ENCODE measurements at places on chromosomes 4 and X. TPM values are rescaled to one million over a fixed set of nuclear protein-coding genes. Genes with fewer than 3 reads are reported as not detected.

DNA sequence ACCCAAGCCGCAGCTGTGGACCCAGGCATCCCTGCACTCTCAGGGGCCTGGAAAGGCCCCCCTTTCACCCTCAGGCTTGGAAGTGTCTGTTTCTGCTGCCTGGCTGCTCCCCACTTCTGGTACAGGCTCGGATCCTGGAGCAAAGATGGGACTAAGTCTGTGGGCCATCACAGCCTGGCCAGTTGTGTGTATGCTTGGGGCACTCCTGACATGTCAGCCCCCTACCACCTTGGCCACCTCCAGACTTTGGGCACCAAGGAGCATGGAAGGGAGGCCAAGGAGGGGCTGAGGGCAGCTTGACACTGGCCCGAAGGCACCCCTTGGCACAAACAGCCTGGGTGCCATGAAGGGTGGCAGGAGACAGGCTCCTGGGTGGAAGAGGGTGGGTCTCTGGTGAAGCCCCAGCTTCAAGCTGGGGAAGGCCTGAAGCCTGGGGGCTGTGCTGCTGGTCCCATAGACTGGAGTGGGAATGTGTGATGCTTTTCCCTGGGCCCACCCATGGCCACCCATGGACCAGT is 799.4 kb upstream of the AGA start:
- no peak for DNase-seq
- H3K4me1 ChIP-seq: no peaks in the 10 kb centered on the region
- no peaks in the 10 kb centered on the region for H3K27me3 ChIP-seq
- no peak overlapping the region for H3K27ac ChIP-seq
- H3K4me3 ChIP-seq: no peak overlapping the region
- no peaks in the 10 kb centered on the region for H3K36me3 ChIP-seq

- no peaks in the 10 kb centered on the region for H3K27me3 ChIP-seq
- H3K36me3 ChIP-seq: no peaks in the 10 kb centered on the region
- DNase-seq: no peak
- H3K4me3 ChIP-seq: no peak overlapping the region
These were observed 627.0 kb downstream of the BCOR start for GRCh38 chrX:39470588-39471407.

- H3K4me1 ChIP-seq: no peaks in the 10 kb centered on the region
- H3K27ac ChIP-seq: no peak overlapping the region
- peaks cover 44% of the 10 kb centered on the region for H3K36me3 ChIP-seq
- no peaks in the 10 kb centered on the region for H3K27me3 ChIP-seq
- DNase-seq: no peak
These were observed 177.2 kb downstream of the ARAP2 start for GRCh38 chr4:36067116-36067515.

GRCh38 chrX:22742174-22742573 is 257.6 kb upstream of the DDX53 start:
- H3K27ac ChIP-seq: no peak overlapping the region
- H3K4me3 ChIP-seq: no peak overlapping the region
- H3K36me3 ChIP-seq: no peaks in the 10 kb centered on the region
- no peaks in the 10 kb centered on the region for H3K4me1 ChIP-seq

- H3K4me1 ChIP-seq: no peaks in the 10 kb centered on the region
- no peak overlapping the region for H3K4me3 ChIP-seq
- H3K27ac ChIP-seq: no peak overlapping the region
- no peaks in the 10 kb centered on the region for H3K36me3 ChIP-seq
- peaks cover 2% of the 10 kb centered on the region for H3K27me3 ChIP-seq
These were observed 30.8 kb downstream of the ASB5 start for GRCh38 chr4:176238157-176238610.

DNA sequence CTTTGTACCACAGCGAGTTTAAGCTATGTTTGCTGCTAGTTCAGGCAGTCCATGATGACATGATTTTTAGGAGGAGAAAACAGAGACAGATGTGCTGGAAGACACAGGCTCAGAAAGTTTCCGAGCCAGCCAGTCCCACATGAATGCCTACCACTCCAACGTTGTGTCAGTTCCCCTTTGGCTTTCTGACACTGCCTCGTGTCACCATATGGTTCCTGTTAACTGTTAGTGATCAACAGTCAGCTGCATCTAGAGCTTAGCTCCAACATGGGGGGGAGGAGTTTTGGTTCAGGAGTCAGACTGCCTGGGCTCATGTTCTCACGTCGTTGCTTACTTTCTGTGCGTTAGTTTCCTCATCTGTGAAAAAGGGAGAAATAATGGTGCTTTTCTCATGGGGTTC is 343.7 kb downstream of the MID1IP1 start:
- no peak for DNase-seq
- no peaks in the 10 kb centered on the region for H3K36me3 ChIP-seq
- H3K4me1 ChIP-seq: peaks cover 5% of the 10 kb centered on the region
- no peaks in the 10 kb centered on the region for H3K27me3 ChIP-seq
- H3K4me3 ChIP-seq: no peak overlapping the region

DNA sequence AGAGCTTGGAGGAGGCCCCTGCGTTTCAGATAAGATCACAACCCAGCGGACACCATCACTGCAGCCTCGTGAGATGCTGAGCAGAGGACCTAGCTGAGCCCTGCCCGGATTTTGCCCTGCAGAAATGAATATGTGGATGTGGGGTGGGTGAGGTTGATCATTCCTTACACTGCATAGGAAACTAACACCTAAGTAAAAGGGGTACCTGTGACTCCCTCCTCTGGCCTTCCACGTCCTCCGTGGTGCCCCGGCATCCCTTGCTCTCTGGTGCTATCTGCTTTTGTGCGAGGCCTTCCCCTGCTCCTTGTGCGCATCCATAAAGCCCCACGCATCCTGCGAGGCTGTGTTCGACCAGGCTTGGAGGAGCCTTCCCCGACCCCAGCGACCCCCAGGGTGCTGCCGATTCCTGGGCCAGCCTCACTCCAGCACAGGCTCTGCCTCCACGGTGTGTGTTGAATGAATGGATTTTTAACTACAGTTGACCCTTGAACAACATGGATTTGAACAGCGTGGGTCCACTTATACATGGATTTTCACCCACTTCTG is 25.6 kb upstream of the GPR78 start:
- no peak overlapping the region for H3K4me3 ChIP-seq
- DNase-seq: no peak
- no peaks in the 10 kb centered on the region for H3K4me1 ChIP-seq

GRCh38 chr4:93698686-93699085 is 129.9 kb upstream of the ATOH1 start:
- H3K36me3 ChIP-seq: no peaks in the 10 kb centered on the region
- no peak overlapping the region for H3K4me3 ChIP-seq
- H3K27ac ChIP-seq: no peak overlapping the region
- no peaks in the 10 kb centered on the region for H3K4me1 ChIP-seq
- no peak for DNase-seq
- H3K27me3 ChIP-seq: no peaks in the 10 kb centered on the region

DNA sequence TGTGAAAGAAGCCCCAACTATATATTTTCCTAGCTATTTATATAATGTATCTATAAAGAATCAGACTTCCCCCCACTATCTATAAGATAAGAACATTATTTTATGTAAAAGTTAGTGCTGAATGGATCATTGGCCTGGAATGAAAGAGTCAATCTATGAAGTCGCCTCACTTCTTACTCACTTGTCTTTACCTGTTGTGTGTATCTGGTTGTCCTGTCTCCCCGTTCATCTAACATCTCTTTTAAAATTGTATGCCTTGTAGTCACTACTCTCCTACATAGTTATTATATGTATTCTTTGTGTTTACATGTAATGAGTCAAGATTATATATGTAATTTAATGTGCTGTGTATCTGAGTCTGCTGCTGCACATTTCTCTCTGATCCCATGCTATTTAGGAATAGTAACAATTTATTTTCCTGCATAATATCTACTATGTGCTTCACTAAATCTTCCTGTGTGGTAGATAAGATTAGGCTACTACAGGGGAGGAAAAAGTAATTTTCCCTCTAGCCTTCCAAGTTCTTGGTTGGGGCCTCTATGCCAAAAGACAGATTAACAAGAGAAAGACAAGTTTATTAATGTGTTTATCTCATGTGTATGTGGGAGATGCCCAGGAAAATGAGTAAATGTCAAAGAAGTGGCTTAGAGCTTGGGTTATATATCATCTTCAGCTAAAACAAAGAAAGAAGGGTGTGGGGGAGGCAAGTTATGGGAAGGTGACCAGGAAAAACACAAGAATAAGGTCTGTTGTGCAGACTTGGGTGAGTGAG is 77.6 kb upstream of the FRMPD4 start:
- H3K27me3 ChIP-seq: no peaks in the 10 kb centered on the region
- no peak overlapping the region for H3K27ac ChIP-seq
- H3K36me3 ChIP-seq: no peaks in the 10 kb centered on the region
- DNase-seq: no peak

The PCSK1N gene
- total RNA-seq: 0.35 TPM

The LIMCH1 gene
- 0.05 TPM for total RNA-seq

The RPGR gene
- 33.7 TPM for total RNA-seq
